ENCODE measurements at places on chromosomes 7 and 10. TPM values are rescaled to one million over a fixed set of nuclear protein-coding genes. Genes with fewer than 3 reads are reported as not detected.

Gene PAX4
- not detected for total RNA-seq

Gene HYAL4
- not detected for total RNA-seq

Gene NUTM2E
- 0.59 TPM for total RNA-seq

Gene LRRC17
- total RNA-seq, result 6.7 TPM

Gene LRRN3
- total RNA-seq, result 32.8 TPM

Gene STEAP2
- 42.1 TPM for total RNA-seq

Gene ABI1
- 28.2 TPM for total RNA-seq

Gene GARIN1A
- 2.5 TPM for total RNA-seq

Gene TMEM229A
- 0.22 TPM for total RNA-seq

Gene RAB19
- not detected for total RNA-seq

Gene TMEM176B
- 101 TPM for total RNA-seq

Gene PLXNA4
- total RNA-seq, result 16.0 TPM

Gene ZNF853
- 20.6 TPM for total RNA-seq

Gene SLC13A4
- total RNA-seq, result 0.23 TPM

Gene SLC18A2
- 0.09 TPM for total RNA-seq

Gene ENO4
- total RNA-seq, result 0.36 TPM

Gene CYP2C8
- total RNA-seq, result 0.31 TPM

Gene UTF1
- total RNA-seq, result not detected

Gene USP54
- 24.3 TPM for total RNA-seq

Gene TSPAN12
- 59.3 TPM for total RNA-seq

Gene NPC1L1
- total RNA-seq, result not detected

Gene PDE1C
- 89.8 TPM for total RNA-seq

Gene PUS7
- total RNA-seq, result 5.0 TPM

Gene SLC29A3
- total RNA-seq, result 2.2 TPM

Gene HDAC9
- total RNA-seq, result 22.6 TPM

Gene SLC26A4
- 0.32 TPM for total RNA-seq

Gene COG5
- total RNA-seq, result 40.6 TPM

Gene SPDYE11
- not detected for total RNA-seq

Gene TBXAS1
- 5.8 TPM for total RNA-seq

Gene THSD7A
- 2.3 TPM for total RNA-seq

Gene INMT
- total RNA-seq, result 105 TPM

Gene SPDYE2
- not detected for total RNA-seq

Gene AGR2
- not detected for total RNA-seq

Gene STAG3
- 1.1 TPM for total RNA-seq

Gene CNPY1
- total RNA-seq, result not detected

Gene ICA1
- 70.0 TPM for total RNA-seq

Gene RSPH10B2
- total RNA-seq, result 0.34 TPM

Gene PRLHR
- not detected for total RNA-seq

Gene PIP
- total RNA-seq, result not detected

Gene EGR2
- total RNA-seq, result 1.4 TPM

Gene NOBOX
- total RNA-seq, result not detected
